ENCODE measurements at places on chromosomes 12 and 14.

DNA sequence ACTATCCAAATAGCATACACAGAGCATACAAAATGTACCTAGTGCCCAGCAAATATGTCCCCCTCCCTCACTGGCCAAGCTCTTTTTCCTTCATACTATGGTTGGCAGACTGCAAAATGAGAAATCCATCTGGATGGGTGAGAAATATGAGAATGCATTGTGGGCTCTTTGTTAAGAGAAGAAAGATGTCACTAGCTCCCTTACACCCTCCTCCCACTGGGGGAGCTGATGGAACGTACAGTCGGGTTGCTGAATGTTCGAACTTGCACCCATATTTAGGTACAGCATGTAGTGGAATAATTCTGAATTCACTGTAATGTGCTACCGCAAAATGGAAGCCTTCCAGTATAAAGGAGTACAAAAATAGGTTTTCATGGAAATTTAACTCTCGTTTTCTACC, 377.4 kb downstream of the GRIN2B start:
- no peak for DNase-seq

DNA sequence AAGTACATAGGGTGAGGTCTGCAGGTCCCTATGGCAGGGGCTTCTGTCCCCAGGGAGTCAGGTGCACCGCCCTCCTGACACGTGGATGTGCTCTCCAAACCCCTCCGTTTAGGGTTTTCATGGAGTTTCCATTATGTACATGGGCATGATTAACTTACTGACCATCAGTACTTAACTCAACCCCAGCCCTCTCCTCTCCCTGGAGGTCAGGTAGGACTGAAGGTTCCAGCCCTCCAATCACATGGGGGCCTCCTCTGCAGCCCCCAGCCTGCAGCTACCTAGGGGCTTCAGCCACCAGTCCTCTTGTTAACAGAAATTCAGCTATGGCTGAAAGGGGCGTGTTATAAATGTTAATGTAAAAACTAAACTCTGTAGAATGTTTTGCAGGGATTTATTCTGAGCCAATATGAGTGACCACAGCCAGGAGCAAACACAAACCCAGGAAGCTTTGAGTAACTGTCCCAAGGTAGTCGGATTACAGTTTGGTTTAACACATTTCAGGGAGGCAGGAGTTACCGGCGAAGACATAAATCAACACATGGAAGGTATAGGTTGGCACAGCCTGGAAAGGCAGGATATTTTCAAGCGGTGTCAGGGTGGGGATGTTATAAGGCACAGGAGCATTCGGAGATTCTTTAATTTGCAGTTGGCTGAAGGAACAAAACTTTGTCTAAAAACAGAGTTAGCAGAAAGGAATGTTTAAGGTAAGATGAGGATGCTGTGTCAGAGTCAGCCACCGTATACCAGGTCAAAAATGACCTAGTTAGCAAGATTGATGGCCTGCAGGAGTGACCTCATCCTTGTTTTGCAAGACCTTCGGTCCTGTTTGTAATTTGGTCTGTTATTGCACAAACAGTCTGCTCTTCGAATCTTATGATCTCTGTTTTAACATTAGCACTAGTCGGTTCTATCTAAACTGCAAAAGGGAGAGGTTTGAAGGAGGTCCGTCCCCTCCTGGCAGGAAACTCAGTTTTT, 75.2 kb downstream of the TNFAIP2 start:
- DNase-seq: no peak

DNA sequence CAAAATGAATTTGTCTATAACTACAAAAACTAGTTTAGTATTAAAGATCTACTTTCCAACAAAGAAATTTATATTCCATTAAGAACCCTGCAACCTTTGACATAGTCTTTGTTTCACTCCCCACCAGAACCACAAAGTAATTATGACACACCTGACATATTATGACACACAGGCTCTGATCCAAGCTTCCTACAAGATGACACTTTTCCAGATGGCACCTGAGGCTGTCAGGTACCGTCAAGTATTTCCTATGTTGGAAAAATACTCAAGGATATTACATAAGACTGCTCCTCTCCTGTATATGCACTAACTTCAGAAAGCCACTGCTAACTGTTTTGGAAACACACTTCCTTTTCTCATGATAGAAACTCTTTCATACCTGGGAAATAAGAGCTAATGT, 38.9 kb downstream of the STXBP6 start:
- no peak for DNase-seq

- no peak for DNase-seq
Measured at GRCh38 chr14:72717220-72717619, 176.7 kb downstream of the DPF3 start.

GRCh38 chr12:125014526-125014925, 21.1 kb downstream of the BRI3BP start:
- DNase-seq: peak; percentile 8

DNA sequence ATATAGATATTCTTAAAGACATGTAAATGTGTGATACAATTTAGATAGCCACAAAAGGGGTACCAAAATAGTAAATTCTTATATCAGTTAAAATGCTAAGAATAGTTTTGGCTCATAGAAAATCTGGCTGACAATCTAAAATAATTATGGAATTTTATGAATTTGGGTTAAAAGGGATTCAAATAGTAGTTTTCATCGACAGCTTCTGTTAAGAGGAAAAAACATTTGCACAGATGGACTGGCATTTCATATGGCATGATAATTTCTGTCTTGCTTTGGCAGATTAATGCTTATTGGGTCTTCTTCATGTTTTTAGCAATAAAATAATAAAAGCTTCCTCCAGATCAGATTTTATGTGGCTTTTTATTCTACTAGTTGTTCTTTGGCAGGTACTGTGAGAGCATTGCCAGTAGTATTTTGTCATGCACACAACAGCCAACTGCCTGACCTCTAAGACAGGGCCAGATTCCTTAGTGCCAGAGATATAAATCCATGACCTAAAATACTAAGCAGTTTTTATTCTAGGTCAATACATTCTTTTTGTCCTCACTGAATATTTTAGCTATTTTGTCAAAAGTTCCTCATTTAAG, 9.1 kb downstream of the ABCD2 start:
- no peak for DNase-seq

GRCh38 chr12:82619644-82620043, 67.1 kb upstream of the TMTC2 start:
- no peak for DNase-seq

GRCh38 chr12:6442836-6443235, 1.9 kb upstream of the CD27 start:
- no peak for DNase-seq

GRCh38 chr14:76984787-76985375, 43.6 kb downstream of the IRF2BPL start:
- no peak for DNase-seq
